ENCODE measurements at places on chromosomes 3 and 15.

GRCh38 chr15:26767169-26767670 lies 5.6 kb downstream of the GABRB3 start:
- no peak for DNase-seq

DNA sequence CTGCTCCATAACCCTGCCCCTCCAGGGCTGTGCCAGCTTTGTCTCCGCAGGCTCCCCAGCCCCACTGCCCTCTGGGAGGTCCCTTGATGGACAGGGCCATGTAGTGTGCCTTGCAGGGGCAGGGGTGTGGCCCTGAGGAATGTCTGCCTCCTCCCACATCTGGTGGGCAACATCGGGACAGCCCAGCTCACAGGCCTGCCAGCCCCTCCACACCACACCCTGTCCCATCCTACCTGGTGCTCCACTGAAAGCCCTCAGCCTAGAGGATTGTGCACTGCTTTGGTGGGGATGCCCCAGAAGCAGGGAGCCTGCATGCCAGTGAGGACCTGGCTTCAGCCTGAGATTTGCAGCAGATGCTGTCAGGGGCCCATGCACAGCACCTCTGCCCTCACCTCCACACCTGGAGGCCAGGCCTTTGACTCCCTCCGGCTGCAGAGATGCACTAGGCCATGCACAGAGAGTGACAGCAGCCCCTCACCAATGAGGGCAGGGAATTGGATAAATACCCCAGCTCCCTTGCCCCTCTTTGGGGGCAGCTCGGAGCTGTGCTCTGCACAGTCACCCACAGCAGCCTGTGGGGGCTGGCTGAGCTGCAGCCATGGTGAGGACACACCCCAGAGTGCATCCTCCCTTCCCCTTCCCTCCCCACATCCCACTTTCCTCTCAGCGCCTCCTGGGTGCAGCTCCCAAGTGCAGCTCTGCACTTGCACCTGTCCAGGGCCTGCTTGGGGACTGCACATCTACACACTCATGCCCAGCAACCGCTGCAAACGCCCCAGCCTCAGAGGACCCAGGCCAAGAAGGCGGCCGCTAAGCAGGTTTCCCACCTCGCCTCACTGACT lies 2.7 kb downstream of the C3orf22 start:
- DNase-seq: no peak

DNA sequence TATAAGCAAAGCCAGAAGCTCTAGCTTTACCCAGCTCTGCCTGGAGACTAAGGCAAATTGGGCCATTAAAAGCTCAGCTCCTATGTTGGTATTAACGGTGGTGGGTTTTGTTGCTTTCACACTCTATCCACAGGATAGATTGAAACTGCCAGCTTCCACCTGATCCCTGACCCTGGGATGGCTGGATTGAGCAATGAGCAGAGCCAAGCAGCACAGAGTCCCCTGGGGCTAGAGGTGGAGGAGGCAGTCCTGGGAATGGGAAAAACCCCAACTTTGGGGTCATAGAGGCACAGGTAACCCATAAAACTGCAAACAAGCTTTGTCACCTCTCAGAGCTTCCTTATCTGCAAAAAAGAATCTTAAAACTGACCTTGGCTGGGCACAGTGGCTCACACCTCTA lies 6.6 kb downstream of the RHO start:
- no peak for DNase-seq

- peak; percentile 36 for DNase-seq
Measured at GRCh38 chr3:53040351-53040820, 5.5 kb downstream of the SFMBT1 start.

DNA sequence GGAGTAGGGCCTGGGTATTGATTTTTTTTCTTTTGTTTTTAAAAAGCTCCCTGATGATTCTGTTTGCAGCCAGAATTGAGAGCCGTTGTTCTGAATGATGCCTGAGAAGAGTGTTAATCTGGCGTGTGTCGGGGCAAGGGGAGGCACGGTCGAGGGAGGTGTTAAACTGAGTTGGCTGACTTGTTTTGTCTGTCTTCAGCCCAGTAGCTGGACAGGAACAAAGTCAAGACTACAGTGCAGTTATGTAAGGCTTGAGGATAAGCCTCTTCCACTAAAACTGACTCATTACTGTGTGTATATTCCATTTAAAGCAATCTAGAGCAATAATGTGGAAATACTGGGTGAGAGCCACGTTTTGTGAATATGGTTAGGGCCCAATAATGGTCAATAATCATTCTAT lies 119.0 kb upstream of the DLG1 start:
- DNase-seq: no peak

GRCh38 chr15:67879440-67880129 lies 39.7 kb upstream of the RNU6-1 start:
- DNase-seq: no peak

DNA sequence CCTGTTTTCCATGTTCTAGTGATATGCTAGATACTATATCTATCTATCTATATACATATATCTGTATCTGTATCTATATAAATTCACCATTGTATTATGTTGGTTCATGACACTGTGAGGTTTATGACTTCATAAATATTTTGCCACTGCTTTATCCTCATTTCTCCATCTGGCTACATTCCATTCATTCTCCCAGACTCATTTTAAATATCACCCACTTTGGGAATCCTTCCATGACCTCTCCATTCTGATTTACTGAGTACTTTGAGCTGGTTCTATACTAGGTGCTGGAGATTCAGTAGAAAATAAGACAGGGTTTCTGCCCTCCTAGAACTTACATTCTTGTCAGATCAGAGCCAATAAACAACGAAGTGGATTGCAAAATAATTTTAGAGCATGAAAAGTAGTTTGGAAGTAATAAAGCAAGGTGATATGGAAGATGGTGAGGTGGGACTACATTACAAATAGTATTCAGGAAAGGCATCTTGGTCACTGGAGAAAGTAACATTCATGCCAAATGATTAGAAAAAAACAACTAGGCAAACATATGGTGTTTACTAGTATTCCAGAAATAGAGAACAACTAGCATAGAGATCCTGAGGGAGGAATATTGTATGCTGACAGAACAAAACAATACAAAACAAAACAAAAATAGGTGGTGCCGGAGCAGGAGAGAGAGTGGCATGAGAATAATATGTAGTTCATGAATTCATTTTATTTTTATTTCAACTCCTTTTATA lies 11.6 kb upstream of the PLSCR4 start:
- peak; percentile 52 for DNase-seq

DNA sequence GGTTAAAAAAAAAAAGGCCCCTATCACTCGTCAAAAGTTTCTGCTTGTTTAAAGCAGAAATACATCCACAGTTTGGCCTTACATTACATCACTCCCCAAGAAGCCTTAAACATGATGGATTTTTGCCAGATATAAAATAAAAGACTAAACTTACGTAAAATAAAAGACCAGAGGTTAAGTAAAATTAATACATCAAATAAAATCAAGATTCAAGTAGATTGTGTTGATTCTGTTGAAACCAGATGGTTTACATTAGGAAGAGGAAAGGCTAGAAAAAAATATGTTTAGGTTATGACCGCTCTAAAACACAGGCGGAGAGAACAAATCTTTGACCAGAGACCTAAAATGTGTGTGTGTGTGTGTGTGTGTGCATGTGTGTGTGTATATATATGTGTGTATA lies 104.1 kb downstream of the DUT start:
- no peak for DNase-seq

DNA sequence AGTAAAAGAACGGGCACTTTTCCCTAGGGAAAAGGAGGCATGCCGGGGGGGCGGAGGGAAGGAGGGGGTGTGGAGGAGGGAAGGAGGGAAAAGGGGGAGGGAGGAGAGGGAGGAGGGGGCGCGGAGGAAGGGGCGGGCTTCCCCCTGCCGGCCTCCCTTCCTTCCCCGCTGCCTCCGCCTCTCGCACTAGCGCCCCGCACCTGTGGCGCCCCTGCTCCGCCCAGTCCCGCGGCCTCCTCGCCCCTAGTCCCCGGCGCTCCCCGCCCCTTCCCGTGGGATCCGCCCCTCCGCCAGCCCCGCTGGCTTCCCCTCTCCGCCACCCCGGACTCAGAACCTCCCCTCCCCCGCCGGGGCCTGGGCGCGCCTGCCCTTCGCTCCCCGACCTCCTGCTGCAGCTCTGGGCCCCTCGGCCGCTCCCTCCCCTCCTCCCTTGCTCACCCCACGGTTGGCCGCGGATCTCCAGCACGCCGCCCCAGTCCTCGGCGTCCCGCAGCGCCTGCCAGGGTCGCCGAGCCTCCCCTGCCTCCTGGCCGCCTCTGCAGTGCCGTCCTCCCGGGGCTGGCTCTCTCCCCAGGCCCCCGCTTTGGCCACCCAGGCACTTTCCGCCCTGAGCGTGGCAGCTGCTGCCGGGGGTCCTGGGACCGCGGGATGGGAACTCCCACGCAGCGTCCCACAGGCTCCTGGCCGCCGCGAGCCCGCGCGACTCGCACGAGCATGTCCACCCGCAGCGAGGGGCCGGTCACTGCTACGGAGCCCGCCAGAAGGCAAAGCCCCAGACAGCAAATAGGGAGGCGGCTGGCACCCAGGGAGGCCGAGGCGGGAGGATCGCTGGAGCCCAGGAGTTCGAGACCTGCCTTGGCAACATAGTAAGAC lies 147.4 kb downstream of the TJP1 start:
- DNase-seq: peak; percentile 59

GRCh38 chr3:66394753-66395249 lies 106.0 kb downstream of the LRIG1 start:
- peak; percentile 91 for DNase-seq

DNA sequence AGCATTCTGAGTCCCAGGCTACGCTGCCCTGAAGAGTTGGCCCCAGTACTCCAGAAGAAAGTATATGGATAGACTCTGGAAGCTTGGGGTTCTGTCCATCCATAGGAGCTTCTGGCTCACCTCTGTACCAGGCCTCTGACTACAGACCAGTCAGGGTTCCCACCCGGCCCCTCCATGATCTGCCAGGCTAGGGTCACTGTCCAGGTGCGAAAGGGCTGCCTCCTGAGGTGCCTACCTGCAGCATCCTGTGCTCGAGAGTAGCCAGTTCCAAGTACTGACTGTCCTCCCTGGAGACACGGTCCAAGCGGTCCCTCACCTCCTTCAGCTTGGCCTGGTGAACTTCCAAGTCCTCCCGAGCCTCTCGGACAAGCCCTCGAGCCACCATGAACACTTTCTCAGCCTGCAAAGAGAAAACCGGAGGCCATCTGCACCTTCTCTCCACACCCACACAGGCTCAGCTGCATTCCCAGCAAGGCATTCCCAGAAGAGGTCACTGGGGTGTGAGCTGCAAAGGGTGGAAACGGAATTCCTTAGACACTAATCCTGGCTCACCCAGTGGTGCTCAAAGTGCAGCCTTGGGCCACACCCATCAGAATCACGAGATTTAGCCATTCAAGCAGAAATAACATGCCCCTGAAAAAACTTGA lies 3.7 kb upstream of the PLXNB1 start:
- DNase-seq: peak; percentile 19

DNA sequence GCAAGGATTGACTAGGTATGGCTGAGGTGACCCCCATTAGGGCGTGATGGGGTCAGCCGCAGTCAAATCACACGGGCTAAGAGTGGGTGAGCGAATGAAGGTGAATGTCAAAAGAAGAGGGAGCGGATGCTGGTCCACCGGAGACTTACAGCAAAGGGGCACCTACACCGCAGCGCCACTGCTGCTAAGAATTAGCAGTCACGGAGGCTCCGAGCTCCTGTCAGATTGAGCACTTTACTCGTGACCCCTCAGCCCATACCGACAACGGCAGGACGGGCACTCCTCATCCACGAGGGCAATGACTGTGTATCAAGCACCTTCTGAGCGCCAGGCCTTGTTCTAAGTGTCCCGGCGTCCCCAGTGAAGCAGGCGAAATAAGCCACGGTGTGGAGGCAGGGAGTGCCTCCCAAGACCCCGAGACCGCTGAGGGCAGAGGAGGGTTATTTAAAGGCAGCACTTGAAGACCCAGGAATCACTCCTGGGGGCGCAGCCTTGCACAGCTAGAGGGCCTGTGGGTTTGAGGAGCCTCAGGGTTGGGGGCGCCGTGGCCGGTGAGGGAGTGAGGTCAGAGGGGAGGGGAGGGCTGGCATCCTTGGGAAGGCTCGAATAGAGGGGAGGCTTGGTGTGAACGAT lies 61.6 kb upstream of the GATA2 start:
- no peak for DNase-seq
